ENCODE measurements at places on chromosomes 3 and 15. TPM values are rescaled to one million over a fixed set of nuclear protein-coding genes. Genes with fewer than 3 reads are reported as not detected.

The FOXL2NB gene
- not detected for total RNA-seq

The MOBP gene
- not detected for total RNA-seq

The RPUSD2 gene
- 10.9 TPM for total RNA-seq

The OR5K2 gene
- total RNA-seq: not detected

The MESP2 gene
- 1.9 TPM for total RNA-seq

The GOLGA8S gene
- total RNA-seq: under 0.01 TPM

The PP2D1 gene
- not detected for total RNA-seq

The IL20RB gene
- 2.3 TPM for total RNA-seq

The USF3 gene
- 4.4 TPM for total RNA-seq

The NGRN gene
- 42.9 TPM for total RNA-seq

The ARHGEF26 gene
- 0.09 TPM for total RNA-seq

The GOLGA8H gene
- total RNA-seq: 0.16 TPM

The CCNB2 gene
- 4.6 TPM for total RNA-seq

The GOLGA8N gene
- total RNA-seq: 4.3 TPM

The FSTL1 gene
- total RNA-seq: 526 TPM

The RAB43 gene
- 8.1 TPM for total RNA-seq

The VGLL3 gene
- total RNA-seq: 10.9 TPM

The PLS1 gene
- 0.17 TPM for total RNA-seq

The STAC gene
- not detected for total RNA-seq

The WDR48 gene
- total RNA-seq: 54.2 TPM
